Mammary epithelial cell (primary cell): ENCODE measurements at places on chromosomes 13 and 19. TPM values are rescaled to one million over a fixed set of nuclear protein-coding genes. Genes with fewer than 3 reads are reported as not detected.

The MUC16 gene
- total RNA-seq = 0.17 TPM

The TRPC4 gene
- total RNA-seq = not detected in 2 replicates

The WDR87 gene
- not detected in 2 replicates for total RNA-seq

The SRRM5 gene
- 0.24 TPM in 1 of 2 replicates, not detected in the other for total RNA-seq

The INSL3 gene
- not detected in 2 replicates for total RNA-seq

The WTIP gene
- 5.2 and 7.1 TPM in 2 replicates for total RNA-seq

The ATP5F1D gene
- 12.3 TPM for total RNA-seq
